ENCODE measurements at places on chromosomes 5 and 9.
A peak's percentile ranks its signal among the peaks of the same experiment; 100 is the strongest.

DNA sequence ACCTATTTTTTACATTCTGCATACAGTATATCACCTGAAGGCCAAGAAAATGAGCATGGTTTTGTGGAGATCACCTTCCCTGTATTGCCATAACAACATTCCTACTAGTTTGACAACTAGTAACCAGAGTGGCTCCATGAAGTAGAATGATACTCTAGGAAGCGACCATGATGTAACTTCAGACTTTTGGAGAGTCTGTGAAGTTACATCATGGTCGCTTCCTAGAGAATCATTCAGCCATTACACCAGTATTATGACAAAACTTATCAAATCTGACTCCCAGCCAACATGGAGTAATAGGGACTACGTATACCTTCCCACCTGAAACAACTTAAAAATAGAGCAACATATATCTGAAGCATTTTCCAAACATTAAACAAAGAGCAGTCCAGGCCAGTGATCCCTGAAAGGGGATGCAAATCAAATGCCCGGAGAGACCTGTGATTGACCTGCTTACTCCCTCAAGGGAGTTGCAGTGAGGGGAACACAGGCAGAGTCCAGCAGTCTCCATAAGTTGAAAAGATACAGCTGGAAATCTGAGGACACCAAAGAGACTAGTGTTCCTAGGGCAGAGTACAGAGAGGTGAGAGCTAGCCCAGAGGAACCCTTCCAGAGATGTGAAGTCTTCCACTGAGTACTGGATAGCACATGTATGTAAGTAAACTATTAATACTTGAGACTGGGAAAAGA lies 7.8 kb downstream of the ECM2 start:
- DNase-seq = no peak

DNA sequence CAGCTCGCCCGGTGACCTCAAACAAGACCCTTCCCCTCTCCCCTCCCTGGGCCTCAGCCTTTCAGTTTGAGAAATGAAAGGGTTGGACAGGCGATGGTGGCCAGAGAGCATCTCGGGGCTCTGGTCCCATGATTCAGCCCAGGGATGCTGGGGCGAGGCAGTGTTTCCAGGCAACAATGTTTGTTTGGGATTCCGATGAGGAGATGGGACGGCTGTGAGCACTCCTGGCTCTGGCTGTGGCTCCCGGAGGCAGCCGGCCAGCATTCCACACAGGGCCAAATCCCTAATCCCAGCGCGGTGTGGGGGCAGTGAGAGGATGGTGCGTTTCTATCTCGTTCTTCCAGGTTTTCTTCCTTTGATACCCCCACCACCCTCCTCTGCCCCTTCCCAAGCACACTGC lies 66.0 kb downstream of the HMCN2 start:
- DNase-seq = no peak

DNA sequence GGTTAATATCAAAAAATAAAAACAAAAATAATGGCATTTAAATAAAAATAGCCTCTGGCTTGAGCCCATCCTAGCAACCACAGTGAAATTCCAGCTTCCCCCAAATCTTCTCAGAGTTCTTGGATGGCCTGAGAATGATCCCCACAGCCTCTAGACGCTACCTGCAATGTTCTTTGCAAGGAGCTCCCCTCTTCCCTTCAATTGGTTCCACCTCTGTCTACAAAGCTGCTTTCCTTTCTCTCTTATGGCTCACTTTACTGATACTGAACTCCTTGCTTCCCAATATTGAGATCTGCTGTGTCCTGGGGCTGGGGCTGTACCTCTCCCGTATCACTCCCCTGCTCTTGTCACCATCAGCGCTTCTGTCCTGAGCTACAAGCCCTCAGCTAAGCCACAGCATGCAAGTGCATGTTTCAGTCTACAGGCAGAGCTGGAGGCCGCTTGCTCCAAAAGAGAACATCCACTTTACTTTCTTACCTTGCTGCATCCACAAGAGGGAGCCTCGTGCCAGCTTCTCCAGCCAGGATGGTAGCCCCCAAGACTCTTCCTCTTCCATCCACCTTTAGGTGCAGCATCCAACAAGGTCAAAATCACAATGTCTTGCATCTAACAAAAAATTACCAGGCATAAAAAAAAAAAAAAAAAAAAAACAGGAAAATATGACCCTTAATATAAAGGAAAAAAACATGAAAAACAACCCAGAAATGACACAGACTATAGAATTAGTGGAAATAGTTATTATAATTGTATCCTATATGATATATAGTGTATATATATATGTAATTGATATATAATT lies 57.4 kb upstream of the PRSS3 start:
- peak; percentile 49 for DNase-seq

DNA sequence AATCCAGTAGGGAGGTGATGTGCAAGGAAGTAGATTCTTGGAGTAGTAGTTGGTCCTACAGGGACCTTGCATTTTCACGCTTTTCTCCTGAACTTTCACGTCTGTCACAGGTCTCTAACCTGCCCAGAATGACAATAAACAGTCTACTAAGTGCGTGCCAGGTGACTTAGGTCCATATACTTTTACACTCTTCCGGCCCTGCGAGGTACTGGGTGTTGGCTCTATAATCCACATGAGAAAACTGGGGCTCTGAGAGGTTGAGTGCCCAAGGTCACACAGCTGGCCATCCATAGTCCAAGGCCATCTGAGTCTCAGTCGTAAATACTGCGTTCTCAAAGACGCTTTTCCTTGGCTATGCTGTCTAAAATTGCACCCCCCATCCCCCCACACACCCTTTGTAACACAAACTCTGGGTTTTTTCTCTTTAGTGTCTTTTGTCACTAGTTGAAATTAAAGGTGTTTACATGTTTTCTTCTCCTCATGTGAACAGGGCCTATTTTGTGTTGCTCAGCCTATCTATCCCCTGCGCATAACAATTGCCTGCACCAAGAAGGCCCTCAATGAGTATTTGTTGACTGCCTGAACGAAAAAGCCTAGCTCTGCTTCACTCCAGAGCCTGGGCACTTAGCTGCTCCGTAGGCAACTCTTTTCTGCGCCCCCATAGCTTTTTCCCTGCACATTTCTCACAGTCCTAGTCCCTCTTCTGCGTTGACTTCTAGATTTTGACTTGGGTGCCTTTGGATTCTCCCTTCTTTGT lies 943 bp downstream of the SFXN1 start:
- DNase-seq = no peak
